ENCODE measurements at places on chromosomes 1 and 21.

DNA sequence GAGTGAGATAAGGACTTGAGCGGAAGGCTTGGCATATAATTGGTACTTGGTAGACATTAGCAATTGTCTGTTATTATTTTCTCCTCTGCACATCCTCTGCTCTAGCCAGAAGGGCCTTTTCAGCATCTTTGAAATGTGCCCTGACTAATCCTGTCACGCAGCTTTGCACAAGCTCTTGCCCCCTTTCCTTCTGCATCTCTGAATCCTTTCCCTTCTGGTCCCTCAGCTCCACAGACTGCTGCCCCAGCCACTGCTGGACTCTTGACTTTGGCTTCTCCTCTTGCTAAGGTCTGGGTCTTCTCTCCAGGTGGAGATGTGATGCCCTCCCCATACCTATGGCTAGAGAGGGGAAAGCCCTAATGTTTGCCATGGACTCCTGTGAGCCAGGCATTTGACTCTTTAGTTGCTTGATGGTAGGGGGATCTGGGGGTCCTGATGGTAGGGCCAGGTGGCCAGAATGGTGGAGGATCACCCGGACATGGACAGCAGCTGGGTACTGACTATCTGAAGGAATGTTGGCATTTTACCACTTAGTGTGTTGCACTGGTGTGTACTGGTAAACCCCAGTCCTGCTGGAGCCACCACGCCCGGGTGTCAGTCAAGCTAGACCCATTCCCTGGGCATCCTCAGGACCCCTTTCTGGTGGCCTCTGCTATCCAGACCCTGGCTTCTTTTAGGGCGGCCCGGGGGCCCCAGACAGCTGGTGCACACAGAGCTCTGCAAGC is 4.4 kb downstream of the HPCA start:
- no peak for DNase-seq

DNA sequence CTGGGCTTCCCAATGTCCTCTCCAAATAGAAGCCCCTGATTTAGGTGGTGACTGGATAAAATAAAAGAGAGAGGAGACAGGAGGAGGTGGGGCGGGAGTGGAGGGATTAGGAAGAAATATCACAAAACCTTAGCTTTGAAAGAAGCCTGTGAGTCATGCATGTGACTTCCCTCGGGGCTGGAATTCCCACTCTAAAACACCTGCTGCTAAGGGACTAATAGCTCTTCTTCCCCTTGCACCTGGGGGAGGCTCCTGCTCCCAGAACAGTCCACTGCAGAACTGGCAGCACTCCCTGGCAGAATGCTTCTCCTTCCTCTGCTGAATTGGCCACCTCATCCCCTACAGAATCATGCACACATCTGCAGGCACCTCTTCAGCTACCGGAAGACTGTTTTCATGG is 207.2 kb downstream of the ATG4C start:
- DNase-seq: no peak

DNA sequence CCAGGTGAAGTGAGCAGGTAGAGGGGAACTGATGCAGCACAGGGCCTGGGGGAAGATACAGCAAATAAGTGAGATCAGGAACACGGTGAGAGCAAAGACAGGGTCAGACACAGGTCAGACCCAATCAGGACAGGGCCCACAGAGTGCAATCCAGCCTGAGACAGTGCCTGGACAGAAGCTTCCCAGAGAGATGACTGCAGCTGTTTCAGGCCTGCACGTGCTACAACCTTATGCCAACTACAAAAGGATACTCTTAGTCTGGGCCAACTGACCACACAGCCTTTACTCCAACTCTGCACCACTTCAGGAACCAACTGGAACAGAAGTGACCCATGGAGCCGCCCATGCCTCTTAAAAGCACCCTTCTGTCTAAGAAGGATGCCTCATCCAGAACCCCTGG is 228.0 kb downstream of the TOMM20 start:
- no peak for DNase-seq

DNA sequence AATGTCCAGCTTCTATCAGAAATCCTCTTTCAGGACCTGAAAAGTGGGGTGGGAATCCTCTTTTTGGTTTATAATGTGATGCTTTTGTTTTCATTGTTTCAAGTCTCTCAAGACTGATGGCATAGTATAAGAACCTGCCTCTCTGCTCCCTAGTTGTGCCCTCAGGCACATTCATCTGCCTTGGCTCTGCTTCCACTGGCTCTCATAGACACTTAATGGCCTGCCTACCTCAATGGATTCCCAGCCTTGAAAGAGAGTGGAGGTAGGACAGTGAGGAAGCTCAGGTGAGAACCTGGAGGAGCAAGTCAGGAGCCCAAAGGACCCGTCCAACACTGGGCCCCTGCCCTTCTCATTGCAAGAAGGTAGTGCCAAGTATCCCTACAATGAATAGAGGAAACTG is 4.8 kb downstream of the TTLL7 start:
- no peak for DNase-seq

- DNase-seq: no peak
Observed at GRCh38 chr1:184392779-184393522, 6.1 kb downstream of the C1orf21 start.

- no peak for DNase-seq
Observed at GRCh38 chr1:51920130-51920529, 41.6 kb upstream of the NRDC start.

DNA sequence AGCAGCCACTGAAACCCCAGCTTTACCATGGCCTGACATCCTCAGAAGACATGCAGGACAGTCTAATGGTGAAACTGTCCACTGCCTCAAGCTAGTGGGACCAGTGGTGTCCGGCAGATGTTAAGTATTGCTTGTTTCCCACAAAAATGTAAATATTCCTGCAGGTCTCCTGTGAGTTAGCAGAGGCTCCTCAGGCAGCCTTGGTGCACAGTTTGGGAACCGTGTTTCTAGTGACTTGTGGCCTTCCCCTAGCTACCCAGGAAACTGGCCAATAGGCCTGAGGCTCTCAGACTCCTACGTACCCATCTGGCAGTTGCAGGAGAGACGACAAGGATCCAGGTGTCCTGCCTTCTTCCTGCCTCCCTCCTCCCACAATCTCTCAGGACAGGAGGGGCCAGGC is 142.4 kb downstream of the CAMTA1 start:
- DNase-seq: no peak

DNA sequence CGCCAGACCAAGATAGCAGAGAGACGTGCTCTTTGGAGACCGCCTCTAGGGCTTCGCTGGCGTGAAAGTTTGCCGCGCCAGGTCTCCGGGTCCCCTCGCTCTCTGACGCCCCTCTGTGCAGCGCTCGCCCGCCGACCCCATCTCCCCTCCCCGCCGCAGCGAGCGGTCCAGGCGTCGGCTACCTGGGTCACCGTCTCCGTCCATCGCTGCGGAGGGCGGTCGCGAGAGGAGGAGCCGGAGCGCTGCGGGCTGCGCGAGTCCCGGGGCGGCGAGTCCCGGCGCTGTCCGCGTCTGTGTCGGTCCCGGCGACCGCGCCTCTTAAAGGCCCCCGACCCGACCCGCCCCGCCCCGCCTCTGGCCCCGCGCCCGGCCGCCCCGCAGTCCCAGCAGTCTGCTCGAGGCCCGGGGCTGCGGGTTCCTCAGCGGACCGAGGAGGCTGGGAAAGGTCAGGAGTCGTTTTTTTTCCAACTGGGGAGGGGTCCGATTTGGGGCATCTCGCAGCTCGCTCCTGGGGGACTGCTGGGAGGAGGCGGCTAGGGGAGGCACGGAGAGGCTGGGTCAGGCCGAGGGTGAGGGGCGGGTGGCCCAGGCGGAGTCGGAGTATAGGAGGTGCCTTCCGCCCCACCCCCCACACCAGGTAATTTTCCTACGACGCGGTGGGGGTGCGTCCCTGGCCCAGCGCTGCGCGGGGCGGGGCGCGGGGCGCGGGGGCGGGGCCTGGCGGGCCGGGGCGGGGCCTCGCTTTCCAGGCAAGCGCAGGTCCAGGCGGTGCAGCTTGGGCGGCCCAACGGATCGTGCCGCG is at the start of the genes FBXO2 and FBXO44:
TSS of gene FBXO2 (minus strand) at position 293 of the 802 bp plus-strand sequence. CDS start at position 204, 89 bp downstream.
TSS of gene FBXO44 (plus strand) at position 741 of the 802 bp plus-strand sequence. CDS start 959 bp downstream, outside the sequence.
- DNase-seq: no peak

DNA sequence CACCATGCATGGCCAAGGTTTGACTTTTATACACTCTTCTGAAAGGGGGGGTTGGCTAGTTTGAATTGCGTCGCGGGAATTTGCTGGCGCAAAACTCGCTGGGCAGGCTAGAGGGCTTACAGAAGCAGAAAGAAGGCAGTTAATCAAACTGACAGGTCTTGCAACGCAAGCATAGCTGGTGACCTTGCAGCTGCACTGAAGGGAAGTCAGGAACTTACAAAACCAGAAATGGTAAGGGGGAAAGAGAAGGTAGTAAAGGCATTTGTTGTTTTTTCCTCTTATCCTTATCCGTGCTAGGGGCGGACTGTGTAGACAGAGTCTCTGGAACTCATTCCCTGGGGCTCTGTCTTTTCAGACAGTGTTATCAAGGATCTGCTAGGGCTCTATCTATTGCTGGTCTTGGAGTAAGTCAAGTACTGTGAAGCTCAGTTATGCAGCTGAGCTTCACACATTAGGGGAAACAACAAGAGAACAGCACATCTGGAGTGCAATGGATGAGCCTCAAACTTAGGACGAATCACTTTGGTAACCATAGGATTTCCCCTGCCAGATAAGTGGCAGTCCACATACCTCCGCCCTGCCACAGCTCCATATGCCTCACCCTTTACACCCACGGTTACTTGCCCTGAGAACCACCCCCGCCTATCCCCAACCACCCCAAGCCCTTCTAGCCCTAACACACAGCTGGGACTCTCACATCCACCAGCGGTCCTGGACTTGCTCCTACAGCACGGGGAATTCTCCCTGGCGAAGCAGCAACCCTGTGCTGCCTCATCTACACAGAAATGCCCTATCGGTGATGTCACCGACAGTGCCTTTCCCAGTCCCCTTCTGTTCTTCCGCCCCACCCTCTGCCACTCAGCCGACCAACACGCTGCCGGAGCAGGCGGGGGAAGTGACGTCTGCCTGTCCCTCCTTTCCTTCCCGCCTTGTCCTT is 251.4 kb downstream of the FAM72C start:
- DNase-seq: no peak

GRCh38 chr1:8473891-8474300 is 156.0 kb downstream of the SLC45A1 start:
- no peak for DNase-seq

DNA sequence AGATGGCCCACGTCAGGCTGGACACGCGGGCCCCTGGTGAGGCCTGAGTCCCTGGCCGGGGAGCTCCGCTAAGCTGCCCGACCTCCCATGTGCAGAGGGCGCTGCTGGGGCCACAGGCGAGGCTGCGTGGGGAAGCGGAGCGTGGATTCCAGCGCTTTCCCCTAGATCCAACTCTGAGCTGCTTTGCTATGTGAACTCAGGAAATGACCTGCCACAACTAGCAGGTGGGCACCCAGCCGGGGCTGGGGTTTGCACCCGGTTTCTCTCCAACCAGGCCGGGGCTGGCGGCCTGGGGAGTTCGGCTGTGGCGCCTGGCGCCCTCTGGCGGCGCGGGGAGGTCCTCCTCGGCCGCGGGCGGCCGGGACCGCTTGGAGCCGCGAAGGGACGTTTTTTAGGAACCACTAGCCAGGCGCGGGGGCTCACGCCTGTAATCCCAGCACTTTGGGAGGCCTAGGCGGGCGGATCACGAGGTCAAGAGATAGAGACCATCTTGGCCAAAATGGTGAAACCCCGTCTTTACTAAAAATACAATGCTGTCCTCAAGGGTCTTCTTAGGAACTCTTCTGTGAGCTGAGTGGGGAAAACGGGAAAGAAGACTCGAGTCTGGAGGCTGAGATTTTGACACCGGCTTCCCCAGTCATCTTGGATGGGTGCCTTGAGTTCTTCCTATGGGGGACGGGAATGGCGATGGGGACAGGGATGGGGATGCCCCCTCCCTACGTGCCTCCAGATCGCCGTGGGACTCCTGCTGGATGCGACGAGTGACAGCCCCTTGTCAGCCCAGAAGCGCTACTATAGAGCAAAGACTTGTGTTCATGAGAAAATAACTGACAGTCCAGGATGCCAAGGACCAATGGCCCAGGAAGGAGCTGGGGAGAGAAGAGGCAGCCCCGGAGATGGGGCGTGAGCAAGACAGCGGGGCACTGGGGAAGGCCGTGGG is 12.6 kb downstream of the PYCR2 start:
- DNase-seq: peak; percentile 73

DNA sequence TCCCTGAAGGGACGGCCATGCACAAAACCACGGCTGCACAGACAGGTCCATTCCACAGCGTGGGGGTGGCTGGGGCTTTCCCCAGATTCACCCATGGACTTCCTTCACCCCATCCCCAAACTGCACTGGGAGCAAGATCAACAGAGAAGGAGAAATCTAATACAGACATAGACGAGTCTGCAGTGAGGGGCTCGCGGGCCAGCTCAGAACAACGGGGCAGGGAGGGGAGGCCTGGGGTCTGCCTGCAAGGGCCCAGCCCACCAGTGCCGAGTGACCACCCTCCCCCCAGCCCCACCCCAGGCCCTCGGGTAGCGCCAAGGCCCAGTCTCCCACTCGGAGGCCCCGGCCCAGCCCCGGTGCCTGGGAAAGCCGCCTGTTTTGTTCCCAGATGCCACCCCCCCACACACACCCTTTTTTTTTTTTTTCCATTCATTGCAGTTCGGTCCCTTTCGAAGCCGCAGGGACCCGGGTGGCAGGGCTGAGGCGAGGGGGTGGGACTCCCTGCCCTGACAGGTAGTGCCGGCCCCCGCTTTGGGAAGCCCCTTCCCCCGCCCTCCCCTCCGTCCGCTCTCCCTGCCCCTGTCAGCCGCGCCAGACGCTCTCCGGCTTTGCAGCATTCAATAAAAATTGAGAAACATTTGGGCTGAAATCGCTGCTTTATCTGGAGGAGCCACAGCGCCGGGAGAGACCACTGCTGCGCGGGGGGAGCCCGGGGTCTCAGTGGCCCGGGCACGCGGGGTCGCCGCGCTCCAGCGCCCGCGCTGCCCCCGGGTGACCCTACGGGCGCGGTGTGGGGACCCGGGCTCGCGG is 543 bp upstream of the EPHB2 start:
- peak; percentile 11 for DNase-seq

- DNase-seq: no peak
Observed at GRCh38 chr1:92483610-92484471, 2.9 kb downstream of the GFI1 start.

GRCh38 chr1:153390938-153391710 is at the start of gene S100A8:
TSS of gene S100A8 (minus strand) at chr1:153391073. CDS start at chr1:153390535, 538 bp downstream.
- no peak for DNase-seq

DNA sequence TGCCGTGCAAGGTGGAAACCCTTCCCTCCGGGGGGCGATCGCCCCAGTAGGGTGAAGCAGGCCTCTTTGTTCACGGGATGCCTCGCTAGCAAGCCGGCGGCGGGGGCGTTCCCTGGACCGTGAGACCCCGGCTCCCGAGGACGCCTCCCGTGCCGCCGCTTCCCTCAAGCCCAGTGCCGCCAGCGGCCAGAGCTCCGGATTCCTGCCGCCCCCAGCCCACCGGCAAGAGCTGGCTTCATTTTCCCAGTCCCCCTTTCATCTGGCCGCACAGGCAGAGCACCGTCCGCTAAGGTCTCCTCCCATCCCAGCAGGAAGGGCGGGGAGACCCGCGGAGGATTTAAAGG is 16.3 kb downstream of the IER5 start:
- no peak for DNase-seq

All from hematopoietic multipotent progenitor cell treated with erythropoietin and hydrocortisone succinate and interleukin-3 and kit ligand, for 15 days (in vitro differentiated cells).